Omental fat pad (tissue), 4 donors: ENCODE measurements at places on chromosomes 6 and 20.

DNA sequence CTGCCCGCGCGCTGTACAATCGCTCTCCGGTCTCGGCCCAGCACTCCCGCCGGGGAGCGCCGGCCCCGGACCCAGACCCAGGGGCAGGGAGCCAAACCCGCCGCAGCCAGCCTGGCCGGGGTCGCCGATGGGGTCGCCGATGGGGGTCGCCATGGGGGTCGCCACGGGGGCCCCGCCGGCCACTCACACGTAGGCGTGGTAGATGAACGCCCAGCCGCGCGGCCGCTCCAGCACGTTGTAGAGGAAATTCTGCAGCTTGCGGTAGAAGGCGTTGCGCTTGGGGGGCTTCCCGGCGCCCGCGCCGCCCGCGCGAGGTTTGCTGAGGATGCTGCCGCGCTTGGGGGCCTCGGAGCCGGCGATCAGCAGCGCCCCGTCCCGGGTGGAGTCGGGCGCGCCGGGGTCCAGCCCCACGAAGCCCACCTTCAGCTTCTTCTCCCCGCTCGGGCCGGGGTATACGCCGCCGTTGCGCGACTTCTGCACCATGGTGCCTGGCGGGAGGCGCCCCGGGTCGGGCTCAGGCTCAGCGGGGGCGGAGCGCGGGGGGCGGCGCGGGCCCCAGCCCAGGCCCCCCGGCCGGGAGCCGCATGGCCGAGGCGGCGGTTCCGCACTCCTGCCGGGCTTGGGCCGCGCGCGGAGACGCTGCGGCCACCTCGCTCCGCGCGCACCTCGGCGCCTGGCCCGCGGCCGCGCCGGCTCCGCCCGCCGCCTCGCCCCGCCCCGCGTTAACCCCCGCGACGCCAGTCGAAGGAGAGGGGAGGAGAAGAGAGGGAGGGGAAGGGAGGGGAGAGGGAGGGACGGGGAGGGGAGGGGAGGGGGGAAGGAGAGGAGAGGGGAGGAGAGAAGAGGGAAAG is at the start of gene KCNQ2:
Gene KCNQ2 (minus strand): TSS at position 675 of the 851 bp plus-strand sequence. CDS start 192 bp downstream, at position 483.
- DNase-seq, result no peak

GRCh38 chr20:63337786-63338420 is 23.2 kb downstream of the CHRNA4 start:
- DNase-seq, result no peak

DNA sequence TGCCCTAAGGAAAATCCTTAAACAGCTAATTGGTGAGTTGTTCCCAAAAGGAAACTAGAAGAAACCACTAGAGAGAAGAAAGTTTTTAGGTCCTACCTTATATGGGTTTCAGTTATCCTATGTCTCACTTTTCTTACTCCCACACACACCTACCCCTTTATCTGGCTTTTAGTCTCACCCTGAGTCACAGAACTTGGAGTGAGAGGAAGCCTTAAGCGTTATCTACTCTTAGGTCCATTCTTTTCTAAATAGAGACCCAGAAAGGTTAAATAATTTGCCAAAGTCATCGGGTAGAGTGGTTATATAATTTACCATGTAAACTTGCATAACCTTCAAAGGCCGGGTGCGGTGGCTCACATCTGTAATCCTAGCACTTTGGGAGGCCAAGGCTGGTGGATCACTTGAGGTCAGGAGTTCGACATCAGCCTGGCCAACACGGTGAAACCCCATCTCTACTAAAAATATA is 4.3 kb upstream of the RPP21 start:
- DNase-seq, result no peak

- no peak for DNase-seq
Measured at GRCh38 chr20:64153861-64154589, 10.2 kb upstream of the MYT1 start.

DNA sequence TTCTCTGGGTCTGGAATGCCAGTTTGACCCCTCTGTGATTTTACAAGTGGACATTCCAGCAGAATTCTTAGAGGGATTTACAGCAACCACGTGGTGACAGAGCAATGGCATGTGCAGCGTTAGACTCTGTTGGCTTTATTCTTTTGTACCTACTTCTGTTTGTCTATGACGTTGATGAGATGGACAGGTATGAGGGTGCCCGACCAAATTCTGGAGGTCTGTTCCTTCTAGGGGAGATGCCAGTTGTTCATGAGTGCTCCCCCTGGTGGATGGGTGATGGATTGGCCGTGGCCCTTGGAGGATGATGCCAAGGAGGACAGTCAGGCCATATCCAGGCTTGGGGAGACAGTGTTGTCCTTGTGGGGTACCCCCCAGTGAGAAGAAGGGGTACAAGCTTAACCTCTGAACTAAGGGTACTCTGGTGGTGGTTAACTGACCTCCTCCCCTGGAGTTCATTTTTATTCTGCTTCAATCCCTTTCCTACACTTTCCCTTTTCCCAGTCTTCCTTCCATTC is 198.6 kb downstream of the DTNBP1 start:
- no peak for DNase-seq

GRCh38 chr6:4459996-4460395 is 316.2 kb upstream of the CDYL start:
- DNase-seq, result no peak

DNA sequence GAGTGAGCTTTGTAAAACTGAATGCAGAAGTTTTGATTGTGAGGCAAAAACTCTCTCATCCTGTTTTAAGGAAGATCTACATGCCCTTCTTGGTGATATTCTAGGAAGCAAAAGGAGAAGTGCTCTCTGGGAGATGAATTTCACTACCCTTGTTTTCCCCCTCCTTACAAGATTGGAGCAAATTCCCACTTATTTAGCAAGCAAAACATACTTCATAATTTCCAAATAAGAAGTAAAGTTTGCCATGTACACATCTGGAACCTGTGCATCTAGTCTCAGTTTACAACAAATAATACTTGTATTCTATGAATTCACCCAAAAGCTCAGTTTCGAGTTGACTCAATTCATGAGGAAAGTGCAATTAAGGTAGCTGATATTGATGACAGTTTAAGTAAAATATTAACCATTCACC is 27.6 kb upstream of the IFNGR1 start:
- no peak for DNase-seq

GRCh38 chr20:271069-271468 is 13.5 kb downstream of the DEFB132 start:
- DNase-seq, result no peak

- DNase-seq, result no peak
Measured at GRCh38 chr6:100658486-100658885, 193.8 kb upstream of the SIM1 start.

- DNase-seq, result no peak
Measured at GRCh38 chr6:20192625-20193024, 19.6 kb downstream of the MBOAT1 start.

- DNase-seq, result no peak
Measured at GRCh38 chr6:161836643-161837448, 563.0 kb upstream of the AGPAT4 start.

GRCh38 chr20:9389346-9389745 is 125.0 kb upstream of the LAMP5 start:
- DNase-seq, result no peak
